CD4-positive, alpha-beta T cell treated with Interleukin-21 for 1 hour (primary cell): ENCODE measurements at places on chromosomes 12 and 14.
A peak's percentile ranks its signal among the peaks of the same experiment; 100 is the strongest.

GRCh38 chr12:14111230-14111865 lies 129.9 kb upstream of the GRIN2B start:
- no peak for DNase-seq

DNA sequence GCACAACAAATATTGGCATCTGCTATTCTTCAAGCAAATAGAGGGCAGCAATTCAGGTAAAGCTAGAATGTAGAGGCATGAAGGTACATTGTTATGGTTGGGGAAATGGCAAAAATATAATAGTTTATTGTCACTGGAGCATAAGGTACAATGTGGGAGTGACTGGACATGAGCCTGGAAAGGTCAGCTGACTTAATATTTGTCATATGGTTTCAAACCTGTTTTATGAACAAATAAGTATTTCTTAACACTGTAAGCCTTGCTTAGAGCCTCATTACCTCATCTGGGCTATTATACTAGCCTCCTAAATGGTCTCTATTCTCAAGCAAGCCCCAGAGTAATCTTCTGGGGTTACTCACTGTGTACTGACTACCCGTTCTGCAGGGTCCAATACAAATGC lies 33.7 kb downstream of the FAM177A1 start:
- DNase-seq = no peak

- peak; percentile 24 for DNase-seq
Observed at GRCh38 chr12:63420206-63420644, 248.1 kb downstream of the DPY19L2 start.

DNA sequence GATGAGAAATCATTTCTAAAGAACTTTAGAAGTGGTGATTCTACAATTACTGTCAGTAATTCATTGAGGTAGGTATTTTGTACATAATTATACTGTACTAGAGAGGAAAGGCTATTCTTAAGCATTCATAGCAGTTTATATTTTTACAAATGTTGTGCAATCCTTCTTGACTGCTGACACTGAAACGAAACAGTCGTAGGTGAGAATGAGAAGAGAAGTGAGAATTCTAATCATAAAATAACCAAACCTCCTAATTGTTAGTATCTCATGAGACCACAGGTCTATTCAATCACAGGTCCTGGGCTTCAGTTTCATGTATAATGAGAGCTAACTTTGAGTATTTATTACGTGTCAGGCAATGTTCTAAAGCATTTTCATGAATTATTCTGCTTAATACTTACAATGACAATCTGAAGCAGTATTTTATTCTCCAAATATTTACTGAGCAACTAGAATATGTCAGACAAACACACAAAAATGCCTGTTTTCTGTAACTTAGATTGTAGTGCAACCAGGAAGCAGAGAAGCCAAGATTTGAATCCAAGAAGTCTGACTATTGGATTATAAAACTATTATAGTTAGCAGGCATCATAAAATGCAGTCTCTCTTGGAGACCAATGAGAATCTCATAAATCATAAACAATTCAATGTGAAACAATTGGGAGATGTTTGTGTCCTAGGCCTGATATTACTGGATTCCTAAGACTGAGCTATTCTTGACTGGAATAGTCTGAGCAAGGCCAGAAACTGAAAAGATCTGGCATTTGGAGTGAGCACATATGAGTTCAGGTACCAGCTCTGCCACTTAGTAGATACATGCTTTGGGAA lies 24.3 kb downstream of the RERG start:
- DNase-seq = no peak

DNA sequence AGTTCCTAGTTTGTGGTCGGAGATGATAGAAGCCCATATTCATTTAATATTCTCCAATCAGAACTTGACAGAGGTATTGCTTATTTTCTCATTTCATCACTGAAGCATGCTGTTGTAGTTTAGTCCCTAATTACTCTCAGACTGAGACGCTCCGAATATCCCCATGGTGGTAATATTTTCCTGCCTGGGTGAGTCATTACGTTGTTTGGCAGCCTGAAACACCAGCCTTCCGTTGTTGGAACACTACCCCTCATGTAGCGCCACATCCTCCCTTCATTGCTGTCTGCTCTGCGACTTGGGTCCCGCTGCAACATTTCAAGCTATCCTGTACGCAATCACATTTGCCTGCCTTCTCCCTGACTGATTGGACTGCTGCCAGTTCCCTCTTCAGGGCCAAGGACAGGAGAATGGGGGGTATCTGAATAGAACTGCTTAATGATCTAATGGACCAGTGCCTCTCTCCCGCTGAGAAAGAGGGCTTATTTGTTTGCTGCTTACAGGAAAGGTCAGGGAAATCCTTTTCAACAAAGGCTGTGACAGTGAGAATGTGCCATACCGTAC lies 369.1 kb downstream of the NPAS3 start:
- DNase-seq = no peak

DNA sequence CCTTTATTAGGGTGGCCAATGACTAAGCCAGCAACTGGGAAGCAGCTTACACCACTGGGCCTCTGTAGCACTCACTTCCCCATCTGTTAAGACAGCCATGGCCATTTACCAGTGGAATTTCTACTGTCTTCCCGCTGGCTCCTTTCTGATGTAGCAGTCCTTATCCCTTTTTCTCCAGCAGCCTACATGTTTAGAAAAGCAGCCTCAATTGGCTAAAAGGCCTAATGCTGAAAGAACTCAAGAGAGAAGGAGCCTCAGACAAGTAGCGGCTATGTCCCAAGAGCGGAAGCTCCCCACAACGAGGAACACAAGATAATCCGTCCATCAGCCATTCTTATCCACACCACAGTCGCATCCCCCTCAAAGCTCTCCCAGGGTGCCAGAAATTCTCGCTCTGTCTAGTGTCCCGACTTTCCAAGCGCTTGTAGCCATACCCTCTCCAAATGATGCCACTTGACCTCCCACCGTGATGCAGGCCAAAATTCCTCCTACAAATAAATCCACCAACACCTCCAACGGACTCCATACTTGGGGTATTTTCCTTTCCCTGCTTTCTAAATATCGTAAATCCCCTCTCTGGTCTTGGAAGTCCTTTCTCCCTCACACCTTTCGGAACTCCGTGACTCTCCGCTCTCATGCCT lies 624 bp downstream of the M6PR start:
- peak; percentile 21 for DNase-seq

- DNase-seq = no peak
Observed at GRCh38 chr14:54475911-54476310, 12.9 kb downstream of the GMFB start.

- no peak for DNase-seq
Observed at GRCh38 chr14:99520571-99521081, 39.4 kb downstream of the CCNK start.

DNA sequence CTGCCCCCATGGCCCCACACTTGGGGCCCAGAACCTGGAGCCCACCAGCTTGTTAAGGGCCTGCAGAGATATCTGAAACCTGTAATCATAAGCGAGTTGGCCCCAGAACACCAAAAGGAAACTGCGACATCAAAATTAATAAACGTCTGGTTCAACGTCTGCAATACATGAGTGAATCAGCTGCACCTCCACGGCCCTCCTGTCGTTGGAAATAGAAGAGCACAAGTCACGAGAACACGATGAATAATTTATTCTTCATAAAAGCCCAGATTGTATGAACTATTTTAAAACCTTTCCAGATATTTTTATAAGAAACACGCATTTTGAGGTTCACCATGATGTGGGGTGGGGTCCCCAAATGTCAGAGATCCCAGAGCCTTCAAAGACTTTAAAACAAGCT lies 9.7 kb upstream of the CMKLR1 start:
- no peak for DNase-seq

GRCh38 chr12:113862590-113863454 lies 103.3 kb downstream of the RBM19 start:
- DNase-seq = no peak

DNA sequence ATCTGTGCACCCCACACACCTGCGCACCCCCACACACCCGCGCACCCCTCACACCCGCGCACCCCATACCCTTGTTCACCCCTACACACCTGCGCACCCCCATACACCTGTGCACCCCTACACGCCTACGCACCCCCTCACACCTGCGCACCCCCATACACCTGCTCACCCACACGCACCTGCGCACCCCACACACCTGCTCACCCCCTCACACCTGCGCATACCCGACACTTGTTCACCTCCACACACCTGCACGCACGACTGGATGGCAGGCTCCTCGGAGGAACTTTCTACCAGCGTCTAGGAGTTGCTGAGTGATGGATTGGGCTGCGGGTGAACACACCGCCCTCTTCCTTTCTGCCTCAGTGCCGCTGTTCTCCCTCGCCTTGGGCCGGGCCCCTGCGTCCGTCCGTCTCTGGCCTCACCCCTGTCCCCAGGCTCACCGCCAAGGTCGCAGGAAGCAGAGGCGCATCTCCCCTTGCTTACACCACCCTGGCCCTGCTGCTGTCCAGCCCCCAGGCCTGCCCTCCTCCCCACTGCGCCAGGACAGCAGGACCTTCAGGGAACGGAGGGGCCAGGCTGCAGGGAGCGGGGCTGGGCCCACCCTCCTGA lies 20.7 kb upstream of the TMEM106C start:
- DNase-seq = no peak

DNA sequence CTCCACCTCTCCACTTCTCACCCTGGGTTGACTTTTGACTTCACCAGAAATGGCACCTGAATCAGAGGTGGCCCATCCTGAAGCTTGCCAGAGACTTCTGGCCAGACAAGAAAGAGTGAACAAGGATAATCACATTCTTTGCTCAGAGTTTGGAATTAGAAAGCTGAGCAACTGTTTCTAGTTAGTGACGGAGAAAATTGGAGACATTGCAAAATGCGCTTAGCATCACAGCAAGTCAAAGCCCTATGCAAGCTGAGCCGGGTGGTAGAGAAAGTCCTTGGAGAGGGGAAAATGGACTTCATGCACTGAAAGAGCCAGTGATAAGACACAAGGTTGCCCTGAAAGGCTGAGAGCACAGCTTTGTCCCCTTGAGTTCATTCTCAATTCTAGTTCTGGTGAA lies 161.8 kb downstream of the PAH start:
- DNase-seq = no peak

DNA sequence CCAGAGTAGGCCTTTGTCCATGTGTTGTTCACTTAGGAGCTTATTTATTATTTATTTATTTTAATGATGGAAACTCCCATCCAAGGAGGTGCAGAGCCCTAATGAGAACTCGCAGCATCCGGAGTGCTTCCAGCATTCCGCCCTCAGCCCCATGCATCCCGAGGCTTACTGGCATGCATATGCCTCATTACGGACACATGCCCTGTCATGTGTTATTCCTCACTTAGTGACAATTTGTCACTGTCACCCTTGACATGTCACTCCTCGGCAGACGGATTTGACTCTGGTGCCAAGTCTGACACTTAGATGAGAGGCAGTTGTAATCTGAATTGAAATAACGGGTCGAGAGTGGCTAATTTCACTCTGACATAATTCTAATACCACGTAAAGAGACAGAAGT lies 132.8 kb downstream of the VRK1 start:
- no peak for DNase-seq

DNA sequence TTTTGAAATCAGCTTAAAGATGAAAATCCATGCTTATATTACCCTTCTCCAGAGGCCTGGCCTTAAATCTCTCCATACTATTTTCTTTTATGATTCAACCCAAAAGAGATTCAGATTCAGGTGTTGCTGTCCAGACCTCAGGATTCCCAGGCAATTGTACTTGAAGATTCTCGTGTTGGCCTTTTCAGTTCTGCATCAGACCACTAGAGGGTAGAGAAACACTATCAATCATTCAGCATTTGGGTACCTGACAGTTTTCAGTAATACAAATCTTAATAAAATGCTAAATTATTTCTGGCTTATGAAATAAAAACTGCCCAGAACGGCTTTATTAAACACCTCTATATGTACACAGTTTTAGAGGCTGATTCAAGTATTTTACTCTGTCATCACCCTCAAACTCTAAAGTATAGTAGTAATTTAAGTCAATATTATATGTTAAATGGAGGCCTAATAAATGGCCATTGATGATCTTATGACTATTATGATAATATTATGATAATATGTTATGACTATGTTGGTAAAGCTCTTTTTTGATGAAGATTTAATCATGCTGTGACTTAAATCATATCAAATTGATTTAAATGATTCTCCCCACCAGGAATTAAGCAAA lies 301.1 kb downstream of the DUSP6 start:
- peak; percentile 68 for DNase-seq
